ENCODE measurements at places on chromosomes 2 and 18.

- no peak for DNase-seq
Measured at GRCh38 chr18:45505497-45506206, 109.6 kb upstream of the SLC14A2 start.

- DNase-seq: no peak
Measured at GRCh38 chr2:72013726-72014125, 133.9 kb downstream of the CYP26B1 start.

GRCh38 chr2:131521961-131522781 lies 5.5 kb upstream of the CCDC74A start:
- no peak for DNase-seq

DNA sequence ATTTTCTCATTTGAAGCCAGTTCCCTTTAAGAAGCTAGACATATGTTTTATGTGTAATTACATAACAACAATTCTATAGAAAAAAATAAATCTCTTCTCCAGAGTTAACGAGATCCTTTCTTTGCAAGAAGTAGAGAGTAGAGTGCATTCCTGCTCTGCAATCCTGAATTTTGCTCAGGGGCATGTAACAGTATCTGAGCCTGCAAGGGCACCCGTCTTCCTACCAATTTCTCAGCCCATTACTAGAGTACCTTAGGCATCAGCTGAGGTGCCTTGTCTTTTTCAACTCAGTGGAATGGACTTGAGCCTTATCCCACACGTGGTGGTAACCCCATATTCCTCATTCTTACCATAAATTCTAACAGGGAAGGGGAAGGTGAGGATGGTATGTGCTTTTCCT lies 205.9 kb downstream of the IKZF2 start:
- DNase-seq: no peak

- no peak for DNase-seq
Measured at GRCh38 chr18:7566244-7566566, 911 bp upstream of the PTPRM start.

- no peak for DNase-seq
Measured at GRCh38 chr2:42386682-42387081, 25.7 kb upstream of the COX7A2L start.

DNA sequence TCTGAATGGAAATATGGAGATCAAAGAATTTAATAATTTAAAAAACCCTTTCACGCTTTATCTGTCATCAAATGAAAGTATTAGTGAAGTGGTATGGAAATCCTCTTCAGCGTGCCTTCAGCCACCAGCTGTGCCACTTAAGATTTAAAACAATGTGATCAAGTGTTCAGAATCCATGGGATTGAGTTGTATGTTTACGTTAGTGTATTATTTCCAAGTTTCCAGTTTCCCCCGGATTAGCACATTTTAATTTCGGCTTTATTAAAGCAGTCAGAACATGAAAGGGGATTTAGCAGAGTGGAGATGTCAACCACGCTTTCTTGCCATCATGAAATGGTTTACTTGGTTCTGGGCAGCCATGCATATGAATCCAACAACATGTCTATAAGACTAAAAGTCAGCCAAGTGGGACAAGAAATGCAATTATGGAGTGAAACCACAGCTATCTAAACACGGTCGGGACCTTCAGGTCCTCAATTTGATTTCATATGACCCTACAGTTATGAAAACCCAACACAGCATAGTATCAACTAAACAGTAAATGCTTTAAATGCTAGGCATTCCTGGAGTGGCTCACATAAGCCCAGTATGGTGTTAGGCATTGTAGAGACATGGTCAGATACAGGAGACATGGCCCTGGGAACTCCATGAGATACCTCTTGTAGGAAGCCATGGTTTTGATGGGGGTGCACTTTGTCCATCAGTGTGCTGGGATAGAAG lies 224.9 kb upstream of the EPAS1 start:
- no peak for DNase-seq

DNA sequence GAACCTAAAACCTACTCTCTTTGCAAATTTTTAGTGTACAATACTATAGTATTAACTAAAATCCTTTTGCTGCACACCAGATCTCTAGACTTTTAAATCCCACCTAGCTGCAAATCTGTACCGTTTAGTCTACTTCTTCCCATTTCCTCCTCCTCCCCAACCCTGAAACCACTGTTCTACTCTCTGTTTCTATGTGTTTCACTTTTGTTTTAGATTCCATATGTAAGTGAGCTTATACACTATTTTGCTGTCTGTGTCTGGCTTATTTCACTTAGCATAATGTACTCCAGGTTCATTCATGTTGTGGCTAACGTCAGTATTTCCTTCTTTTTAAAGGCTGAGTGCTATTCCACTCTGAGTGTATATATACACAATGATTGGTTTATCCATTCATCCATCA lies 18.4 kb upstream of the DSC2 start:
- no peak for DNase-seq

- DNase-seq: no peak
Measured at GRCh38 chr2:104965900-104966299, 72.0 kb upstream of the MRPS9 start.

DNA sequence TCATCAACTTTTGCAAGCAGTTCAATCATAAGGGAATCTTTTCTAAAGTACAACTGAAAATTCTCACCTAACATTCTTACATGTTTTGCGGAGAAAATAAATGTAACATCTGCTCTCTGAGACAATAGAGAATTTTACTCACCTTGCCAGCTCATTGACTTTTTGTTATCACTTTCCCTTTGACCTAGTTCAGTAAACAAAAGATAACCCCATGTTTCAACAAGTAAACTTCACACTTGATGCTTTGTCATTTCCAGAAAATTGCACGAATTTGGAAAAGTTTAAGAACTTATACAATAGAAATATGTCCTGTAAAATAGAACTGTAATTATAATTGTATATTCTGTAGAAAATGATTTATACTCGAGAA lies 1110.0 kb upstream of the ACVR2A start:
- DNase-seq: no peak

GRCh38 chr2:145538661-145539350 lies 1018.9 kb upstream of the ZEB2 start:
- DNase-seq: no peak

DNA sequence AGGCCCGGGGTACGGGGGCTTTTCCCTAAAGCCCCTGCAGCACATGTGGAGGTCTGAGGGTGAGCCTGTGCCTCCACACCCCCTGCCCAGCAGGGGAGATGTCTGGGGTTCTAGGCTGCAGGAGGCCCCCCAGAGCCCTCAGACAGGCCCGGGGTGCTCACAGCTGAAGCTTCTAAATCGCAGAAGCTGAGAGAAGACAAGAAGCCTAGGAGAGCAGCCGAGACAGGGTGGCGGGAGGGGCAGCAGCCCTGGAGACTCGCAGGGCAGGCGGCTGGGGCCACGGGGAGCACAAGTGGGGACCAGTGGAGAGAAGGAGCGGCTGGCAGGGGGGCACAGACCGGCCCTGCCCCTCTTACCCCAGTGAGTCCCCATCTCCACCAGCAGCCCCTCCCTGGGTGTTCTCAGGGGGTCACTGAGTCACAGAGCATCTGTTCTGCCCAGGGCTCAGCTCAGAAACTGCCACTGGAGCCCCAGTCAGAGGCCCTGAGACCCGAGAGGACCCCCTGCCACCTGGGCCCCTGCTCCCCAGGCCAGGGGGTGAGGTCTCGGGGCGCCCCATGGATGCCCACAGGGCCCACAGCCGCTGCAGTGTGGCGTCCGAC lies 26.1 kb downstream of the GPC1 start:
- DNase-seq: no peak

DNA sequence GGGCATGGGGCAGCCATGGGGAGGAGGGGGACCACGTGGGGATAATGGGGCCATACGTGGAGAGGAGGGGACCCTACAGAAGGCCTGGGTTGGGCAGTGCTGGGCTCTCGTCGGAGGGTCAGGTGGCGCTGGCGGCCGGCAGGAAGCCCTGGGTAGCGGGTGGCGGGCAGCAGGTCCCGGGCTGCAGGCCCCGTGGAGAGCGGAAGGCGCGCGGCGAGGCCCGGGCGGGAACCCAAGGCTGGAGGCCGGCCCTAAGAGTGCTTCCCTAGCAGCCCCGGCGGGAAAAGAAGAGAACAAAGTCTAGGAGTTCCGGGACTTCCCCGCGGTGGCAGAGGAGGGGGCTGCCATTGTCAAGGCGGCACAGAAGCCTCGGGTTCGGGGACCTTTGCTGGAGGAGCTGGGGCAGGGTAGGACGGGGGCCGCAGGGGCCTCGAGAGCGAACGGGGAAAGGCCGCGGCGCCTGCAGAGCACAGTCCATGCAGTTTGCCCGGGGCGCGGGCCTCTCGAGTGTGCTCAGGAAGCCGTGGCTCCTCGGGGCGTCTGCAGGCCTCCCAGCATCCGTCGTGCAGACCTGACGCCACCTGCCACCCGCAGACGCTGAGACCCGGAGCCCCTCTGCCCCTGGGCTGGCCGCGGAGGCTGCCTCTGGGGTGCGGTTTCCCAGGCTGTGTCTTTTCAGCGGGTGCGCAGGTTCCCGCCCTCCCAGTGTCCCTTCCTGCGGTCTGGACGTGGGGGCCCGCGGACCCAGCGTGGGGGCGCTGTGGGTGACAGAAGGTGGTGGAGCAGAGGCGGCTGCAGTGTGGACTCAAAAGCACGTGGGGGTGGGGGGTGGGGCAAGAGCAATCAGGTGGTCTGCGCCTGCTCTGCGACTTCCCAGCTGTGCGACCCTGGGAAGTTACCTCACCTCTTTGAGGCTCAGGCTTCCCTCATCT lies 19.4 kb upstream of the NCL start:
- DNase-seq: no peak

DNA sequence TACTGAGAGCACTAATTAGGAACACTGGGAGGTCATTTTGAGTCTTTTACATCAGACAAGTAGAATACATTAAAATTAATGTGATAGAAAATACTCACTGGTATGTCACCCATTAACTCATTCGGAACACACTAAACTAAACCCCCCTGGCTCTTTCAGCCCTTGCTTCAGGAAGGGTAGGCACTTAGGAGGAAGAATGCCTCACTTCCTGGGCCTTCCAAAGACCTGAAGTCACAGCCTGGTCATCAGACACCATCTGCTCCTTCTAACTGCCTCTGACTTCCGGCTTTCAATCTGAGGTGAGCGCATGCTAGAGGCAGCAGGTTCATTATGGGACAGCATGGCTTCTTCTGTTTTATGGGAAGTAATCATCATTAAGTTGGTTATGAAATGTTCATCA lies 451.4 kb downstream of the PID1 start:
- no peak for DNase-seq

GRCh38 chr18:2618009-2618408 lies 37.5 kb upstream of the SMCHD1 start:
- DNase-seq: no peak

DNA sequence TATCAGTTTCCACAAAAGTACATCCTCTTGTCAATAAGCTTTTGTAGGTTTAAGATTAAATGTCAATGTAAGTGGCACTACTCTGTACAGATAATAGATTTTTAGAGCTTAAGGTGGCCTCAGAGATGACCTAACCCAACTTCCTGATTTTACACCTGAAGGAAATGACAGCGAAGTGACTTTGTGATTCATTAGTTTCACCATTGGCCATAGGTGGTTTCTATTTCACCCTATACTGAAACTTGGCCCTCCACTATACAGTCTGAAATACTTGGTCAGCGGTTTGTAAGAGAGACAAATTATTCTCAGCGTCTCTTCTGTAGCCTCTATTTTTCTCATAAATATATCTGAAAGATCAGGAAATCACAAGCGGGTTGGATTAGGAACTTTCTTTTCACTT lies 330.4 kb upstream of the FAM98A start:
- no peak for DNase-seq

- DNase-seq: no peak
Measured at GRCh38 chr18:51082571-51083267, 52.7 kb downstream of the SMAD4 start.

GRCh38 chr18:21074336-21075323 lies 37.0 kb downstream of the ROCK1 start:
- DNase-seq: no peak

DNA sequence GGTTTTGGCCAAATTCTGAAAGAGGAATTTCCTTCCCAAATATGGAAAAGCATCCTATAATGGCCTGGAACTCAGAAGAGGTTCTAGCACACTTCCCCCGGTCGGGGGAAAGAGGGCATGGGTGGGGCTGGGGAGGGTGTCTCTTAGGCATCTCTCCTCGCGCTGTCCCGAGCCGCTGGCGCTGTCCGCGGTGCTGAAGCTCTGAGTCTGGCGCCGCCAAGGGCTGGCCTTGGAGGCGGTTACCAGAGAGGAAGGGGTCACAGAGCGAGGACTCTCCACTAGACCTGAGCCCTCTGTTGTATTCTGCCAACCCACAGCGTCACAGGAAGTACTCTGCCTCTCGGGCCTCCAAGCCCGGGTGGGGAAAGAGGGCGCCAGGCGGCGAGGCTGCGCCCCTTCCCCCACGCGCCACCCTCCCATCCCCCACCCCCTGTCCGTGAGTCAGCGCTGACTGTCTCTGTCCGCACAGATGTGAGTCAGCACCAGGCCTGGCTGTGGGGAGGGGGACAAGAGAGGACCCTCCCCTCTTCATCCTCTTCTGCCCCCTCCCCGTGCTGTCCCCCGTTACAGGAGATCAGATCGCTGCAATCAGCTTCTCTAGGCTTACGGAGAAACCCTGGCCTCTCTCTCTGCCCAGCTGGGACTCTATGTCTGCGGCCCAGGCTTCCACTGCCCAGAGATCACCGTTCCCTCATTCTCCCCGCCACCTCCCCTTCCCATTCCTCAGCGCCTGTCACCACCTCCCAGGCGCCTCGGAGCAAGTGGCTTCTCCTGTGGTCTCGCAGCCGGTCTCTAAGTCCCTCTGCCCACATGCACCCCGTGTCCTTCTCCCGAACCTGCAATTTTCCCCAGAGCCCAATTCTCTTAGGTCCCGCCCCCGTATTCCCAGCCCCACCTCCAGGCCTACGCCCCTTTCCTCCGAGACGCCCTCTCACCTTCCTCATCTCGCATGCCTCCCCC lies 779 bp downstream of the PTPRN start:
- peak; percentile 25 for DNase-seq

DNA sequence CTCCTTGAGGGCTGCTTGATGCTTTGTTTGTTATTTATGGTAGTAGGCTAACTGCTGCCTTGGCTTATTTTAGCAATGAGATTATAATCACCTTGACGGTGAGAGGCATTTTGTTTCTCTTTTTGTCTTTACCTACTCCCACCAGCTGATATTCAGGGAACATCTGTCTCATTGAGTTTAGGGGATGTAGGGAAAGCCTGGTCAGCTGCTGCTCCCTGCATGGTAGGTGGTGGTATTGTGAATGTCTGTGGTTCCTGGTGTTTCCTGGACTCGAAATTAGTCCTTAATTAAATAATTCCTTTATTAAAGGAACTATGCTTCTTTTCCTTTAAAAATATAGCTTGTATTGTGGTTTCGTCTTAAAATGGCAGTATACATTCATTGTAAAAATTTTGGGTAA lies 77.8 kb downstream of the ADAM23 start:
- DNase-seq: no peak

DNA sequence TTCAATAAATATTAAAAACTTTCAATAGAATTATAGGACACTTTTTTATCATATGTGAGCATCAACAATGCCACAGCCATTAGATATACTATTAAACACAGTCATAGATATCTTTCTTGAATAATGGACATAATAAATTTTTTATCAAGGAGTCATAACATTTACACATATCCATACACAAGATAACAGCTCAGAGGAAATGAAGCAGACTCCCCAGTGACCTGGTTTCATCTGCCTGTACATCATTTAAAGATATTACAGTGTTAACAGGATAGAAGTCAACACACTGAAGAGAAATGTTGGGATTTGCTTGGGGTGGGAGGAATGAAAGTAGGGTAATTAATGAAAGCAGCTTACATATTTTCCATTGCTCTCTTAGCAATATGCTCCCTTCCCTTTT lies 5.1 kb downstream of the SCG2 start:
- DNase-seq: no peak
